ENCODE measurements at places on chromosomes 6 and 20.

- DNase-seq, result no peak
Measured at GRCh38 chr6:160992061-160992979, 751 bp downstream of the MAP3K4 start.

- no peak for DNase-seq
Measured at GRCh38 chr6:4930025-4930691, 73.7 kb downstream of the RPP40 start.

DNA sequence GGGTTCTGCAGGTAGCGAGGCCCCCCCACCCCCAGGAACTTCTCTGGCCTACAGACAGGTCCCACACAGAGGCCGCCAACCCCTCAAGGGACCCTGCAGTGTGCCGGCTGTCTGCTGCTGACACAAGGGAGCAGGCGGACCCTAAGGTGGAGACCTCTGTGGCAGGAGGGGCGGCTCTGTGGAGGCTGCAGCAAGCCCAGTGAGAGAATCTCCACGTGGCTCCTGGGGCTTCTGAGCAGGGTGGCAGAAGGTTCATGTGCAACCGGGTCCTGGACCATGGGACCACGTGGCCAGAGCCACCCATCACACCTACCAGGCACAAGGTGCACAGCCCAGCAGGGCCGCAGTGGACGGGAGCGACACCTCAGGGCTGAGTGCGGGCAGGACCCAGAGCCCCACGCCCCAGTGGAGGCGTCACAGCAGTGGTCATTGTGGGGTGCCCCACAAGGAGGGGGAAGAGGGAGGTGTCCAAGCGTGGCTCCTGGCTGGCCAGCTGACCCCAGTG lies 4.3 kb downstream of the ARFRP1 start:
- no peak for DNase-seq

DNA sequence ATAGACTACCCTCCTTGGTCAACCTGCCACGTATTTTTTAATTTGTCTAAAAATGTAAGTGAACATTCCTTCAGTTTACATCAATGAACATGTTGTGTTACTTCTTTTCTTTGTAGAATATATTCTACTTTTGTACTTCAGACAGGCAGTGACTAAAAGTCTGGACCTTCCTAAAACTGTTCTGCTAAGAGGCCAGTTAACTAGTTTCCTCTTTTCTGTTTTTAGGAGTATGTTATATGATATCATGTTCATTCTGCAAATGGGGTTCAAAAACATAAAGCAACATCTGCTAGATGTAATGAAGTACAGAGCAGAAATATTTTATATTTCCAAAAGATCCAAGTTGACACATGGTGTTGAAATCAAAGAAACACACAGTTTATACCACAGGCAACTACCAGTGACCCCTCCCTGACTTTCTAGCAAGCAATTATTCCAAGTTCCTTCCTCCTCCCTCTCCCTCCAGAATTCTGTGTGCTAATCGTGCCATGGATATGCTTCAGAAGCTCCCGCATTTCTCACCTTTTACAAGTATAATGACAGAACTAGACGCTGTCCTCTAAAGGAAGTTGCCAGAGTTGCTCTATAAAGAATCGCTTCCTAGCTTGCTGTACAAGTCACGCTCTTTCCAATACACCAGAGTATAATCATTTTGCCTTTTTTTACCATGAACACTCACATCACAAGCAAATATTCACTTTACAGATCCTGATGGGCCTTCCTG lies 64.7 kb downstream of the ARHGAP18 start:
- DNase-seq, result no peak

DNA sequence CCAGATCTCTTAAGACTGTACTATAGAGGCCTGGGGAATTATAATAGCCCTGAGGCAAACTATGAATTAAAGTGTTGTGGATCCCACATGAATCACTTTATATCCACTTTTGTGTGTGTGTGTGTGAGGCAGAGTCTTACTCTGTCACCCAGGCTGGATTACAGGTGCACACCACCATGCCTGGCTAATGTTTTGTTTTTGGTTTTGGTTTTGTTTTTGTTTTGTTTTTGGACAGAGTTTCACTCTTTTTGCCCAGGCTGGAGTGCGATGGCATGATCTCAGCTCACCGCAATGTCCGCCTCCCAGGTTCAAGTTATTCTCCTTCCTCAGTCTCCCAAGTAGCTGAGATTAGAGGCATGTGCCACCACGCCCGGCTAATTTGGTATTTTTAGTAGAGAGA lies 32.2 kb upstream of the MICB start:
- no peak for DNase-seq

DNA sequence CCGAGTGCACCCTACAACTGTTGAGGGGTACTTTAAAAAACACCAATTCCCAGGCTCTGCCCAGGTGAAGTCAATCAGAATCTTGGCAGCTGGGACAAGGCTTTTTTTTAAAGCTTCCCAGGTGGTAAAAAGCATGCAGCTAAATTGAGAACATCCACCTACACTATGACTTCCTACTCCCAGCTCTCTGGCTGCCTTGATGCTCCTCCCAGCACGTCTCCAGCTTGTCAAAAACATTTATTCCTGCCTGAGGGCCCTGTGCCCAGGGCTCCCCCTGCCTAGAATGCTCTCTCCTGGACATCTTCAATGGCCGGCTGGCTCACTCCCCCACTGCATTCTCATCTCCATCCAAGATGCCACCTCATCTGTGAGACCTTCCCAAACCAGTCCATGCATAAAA lies 9.9 kb downstream of the ZBTB24 start:
- no peak for DNase-seq

GRCh38 chr20:4412216-4412615 lies 309.5 kb upstream of the PRND start:
- no peak for DNase-seq

- no peak for DNase-seq
Measured at GRCh38 chr20:57392512-57393271, 1.5 kb downstream of the RBM38 start.

DNA sequence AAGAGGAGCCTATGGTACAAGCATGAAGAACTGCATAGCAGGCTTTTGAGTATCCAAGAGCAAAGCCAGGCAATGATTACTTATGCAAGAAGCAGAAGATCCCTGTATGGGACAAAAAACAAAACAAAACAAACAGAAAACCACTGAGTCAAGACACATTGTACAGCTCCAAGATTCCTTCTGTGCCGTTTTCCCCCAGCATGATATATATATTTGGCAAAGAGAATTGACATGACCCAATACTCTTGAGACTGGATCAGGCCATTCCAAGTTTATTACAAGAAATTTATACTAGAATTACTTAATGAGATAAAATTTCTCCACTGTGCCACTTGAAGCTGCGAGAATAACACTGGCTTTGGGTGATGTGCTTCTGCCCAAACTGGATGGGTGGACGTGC lies 65.5 kb downstream of the TRMT11 start:
- DNase-seq, result no peak

GRCh38 chr6:75693534-75693933 lies 55.5 kb upstream of the MYO6 start:
- DNase-seq, result no peak

DNA sequence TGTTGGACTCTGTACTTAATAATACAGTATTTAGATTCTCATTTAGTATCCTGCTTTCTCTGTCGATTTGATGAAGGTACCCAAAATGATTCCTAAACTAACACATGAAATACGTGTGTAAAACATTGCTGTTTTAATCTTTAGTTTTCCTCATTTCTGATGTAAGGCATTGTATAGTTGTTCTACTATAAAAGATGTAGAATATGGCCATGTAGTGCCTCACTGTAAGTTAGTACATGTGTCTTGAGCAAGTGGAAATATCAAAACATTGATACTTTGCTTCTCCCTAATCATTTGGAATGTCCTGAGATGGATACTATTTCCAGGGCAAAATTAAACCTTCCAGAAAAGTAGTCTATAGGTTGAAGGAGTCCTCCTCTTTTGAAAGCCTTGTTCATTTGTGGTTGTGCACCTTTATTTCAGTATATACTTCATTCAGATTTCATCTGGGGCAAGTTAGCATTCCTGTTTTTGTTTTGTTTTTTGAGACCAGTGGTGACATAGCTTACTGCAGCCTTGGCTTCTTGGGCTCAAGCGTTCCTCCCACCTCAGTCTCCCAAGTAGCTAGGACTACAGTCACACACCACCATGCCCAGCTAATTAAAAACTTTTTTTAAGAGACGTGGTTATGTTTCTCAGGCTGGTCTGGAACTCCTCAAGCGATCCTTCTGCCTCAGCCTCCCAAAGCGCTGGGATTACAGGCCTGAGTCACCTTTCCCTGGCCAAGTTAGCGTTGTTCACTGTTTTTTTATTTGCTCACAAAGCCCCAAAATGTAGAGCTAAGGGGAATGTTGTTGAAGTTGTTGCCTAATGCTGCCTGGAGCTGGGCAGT lies 11.6 kb downstream of the SRSF3 start:
- DNase-seq, result no peak
